Frontal cortex (tissue), 4 donors: ENCODE measurements at places on chromosomes 7 and 10.

DNA sequence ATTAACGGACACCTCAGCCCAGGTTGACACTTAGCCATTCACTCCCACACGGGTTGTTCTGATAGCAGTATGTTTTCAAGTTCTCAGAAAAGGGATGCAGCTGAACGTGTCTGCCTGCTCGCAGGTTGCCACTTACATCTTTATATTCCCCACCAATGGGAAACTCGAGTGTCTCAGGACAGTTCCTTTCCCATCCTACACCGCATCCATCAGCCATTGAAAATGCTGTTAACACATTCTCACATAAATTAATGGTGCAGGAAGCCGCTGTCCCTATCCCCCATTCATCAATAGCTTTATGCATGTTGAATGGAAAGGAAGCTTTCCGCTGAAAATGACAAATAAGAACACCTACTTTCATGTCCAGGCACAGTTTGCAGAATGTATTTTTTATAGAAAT lies 1.7 kb upstream of the FGFR2 start:
- DNase-seq, result no peak

DNA sequence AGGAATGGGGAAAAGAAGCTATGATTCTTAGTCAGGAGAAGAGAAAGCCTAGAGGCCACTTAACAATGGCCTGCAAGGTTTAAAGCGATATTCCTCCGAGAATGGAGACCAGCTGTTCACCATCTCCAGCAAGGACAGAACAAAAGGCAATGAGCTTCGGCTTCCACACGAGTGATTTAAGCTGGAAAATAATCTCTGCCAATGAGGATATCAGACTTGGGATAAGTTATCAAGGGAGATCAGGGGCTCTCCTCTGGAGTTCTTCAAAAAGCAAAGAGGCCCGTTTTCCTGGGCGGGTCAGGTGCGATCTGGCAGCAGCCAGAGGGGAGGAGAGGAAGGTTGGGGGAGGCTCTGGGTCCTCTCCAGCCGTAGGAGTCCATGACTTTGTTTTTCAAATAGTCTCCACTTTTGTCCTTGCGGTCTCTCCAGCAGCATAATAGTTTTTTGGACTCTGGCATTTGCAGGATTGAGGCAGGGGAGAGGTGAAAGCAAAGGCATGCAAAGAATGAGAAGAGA lies 211.3 kb downstream of the SKIDA1 start:
- no peak for DNase-seq

GRCh38 chr10:71059054-71059818 lies 153.1 kb upstream of the UNC5B start:
- DNase-seq, result no peak

DNA sequence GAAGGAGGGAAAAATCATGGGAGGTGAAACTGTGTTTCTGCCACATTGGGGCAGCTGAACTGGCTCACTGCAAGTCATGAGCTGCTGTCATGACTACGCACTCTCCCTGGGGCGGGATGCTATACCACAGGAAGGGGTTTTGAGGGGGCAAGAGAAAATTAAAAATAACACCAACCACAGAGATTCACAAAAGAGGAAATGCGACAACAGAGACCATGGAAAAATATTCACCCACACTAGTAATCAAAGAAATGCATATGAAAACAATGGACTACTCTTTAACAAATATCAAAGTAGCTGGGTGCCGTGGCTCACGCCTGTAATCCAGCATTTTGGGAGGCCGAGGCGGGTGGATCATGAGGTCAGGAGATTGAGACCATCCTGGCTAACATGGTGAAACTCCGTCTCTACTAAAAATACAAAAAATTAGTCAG lies 65.2 kb upstream of the TM9SF3 start:
- no peak for DNase-seq

- DNase-seq, result no peak
Measured at GRCh38 chr10:102656791-102657371, 12.6 kb downstream of the TRIM8 start.

DNA sequence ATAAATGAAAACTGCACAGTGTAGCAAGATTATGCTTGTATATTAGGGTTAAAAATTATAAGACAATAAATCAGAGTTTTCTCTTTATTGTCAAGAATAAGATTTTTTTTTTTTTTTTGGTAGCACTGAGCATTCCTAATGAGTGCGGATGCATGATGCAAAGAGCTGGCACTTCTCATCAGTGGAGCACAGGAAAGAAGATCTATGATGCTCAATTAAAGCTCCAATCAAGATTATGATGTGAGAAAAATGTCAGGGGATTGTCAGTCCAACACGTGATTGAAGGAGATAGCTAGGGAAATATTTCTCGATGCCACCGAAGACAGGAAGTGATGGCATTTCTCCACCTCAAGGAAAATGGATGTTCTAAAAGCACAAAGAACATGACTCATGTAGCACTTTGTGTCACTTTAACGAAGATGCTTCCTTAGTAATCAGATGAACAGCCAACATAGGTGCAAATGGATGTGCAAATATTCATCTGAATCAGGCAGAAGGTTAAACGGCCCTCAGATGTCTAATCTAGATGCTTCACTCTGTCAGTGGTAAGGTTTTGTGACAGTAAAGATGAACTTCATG lies 240.9 kb downstream of the THSD7A start:
- no peak for DNase-seq

GRCh38 chr10:127456122-127456521 lies 93.0 kb upstream of the NPS start:
- no peak for DNase-seq

GRCh38 chr10:22959292-22959691 lies 31.4 kb downstream of the ARMC3 start:
- DNase-seq, result no peak

DNA sequence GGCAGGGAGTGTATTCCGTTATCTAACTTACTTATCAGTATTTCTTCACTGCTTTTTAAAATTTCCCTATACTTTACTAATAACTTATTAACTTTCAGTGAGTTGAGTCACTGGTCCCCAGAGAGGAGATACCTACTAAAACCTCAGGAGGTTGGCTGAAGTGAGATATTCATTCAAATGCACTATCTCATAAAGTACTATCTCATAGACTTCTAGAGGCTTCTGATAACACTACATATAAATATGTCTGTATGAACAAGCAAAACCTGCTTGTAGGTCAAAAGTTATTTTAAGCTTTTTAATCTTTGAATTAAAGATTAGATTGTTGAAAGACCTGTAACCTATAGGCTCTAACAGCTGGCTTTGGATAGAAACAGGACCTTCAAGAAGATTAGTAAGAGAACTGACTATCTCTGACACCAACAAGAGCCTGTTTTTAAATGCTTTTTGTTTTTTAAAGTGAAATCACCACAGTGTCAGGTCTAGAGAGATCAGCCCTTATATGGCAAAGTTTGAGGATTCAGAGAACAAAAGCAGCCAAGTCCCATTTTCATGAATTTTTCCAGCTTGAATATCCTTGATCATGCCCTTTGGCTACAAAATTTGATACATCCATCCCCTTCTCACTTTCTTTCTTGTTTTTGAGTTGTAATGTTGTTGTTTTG lies 242.2 kb downstream of the ARL4A start:
- DNase-seq, result no peak

DNA sequence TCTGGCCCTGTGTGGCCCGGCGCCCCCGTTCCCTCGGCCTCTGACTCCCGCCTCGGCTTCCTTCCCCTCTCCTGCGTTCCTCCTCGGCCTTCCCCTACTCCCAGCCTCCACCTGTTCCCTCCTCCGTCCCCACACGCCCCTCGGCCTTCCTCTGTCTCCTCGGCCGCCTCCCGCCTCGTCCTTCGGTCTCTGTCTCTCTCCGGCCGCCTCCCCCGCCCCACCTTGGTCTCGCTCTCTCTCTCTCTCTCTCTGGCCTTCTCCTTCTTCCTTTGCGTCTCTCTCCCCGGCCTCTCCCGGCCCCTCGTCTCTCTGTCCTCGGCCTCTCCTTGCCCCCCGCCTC lies 588 bp downstream of the GET4 start:
- DNase-seq, result no peak

DNA sequence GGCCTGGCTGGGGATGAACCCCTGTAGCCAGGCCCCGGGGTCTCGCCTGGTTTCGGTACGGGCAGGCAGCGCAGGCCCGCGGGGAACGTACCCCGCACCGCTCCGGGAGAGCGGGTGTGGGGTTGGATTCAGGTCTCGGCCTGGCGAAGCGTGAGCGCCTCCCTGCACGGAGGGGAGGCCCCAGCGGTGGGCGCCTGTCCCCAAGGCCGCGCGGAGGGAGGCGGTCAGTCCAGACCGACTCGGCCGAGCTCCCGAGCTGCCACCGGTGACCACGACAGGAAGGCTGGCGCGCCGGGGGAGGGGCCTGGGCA lies 378 bp upstream of the INPP5F start:
- no peak for DNase-seq

DNA sequence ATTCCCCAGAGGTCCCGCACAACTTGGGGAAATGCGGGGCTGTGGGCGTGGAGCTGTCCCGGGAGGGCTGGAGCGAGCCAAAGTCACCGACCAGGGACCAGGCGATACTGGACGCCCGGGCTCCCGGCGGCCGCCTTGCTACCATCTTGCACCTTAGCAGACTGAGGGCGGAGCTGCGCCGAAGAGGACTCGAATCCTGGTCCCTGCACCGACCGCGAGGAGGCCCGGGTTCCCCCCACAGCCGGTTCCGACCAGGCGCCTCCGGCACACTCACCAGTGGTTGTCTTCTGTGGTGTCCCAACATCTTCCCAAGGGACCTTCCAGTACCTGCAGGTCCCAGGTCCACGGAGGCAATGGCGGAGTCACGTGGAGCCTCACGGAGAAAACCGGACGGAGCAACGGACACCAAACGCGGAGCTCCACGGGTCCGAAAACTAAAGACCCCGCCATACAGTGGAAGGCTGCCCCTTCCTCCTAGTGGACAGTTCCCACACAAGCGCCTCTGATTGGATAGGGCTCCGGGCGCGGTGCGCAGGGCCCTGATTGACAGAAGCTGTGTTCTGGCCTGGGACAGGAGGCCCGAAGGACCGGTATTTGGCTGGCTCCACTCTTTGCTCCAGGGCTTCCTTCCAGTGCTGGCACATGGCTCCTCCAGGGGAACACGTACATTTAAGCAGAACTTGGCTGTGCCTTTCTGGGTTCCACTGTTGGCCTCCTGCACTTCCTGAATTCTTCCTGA lies 124.6 kb upstream of the ZNF479 start:
- no peak for DNase-seq

GRCh38 chr7:99554939-99555338 lies 3.0 kb upstream of the FAM200A start:
- DNase-seq, result no peak

DNA sequence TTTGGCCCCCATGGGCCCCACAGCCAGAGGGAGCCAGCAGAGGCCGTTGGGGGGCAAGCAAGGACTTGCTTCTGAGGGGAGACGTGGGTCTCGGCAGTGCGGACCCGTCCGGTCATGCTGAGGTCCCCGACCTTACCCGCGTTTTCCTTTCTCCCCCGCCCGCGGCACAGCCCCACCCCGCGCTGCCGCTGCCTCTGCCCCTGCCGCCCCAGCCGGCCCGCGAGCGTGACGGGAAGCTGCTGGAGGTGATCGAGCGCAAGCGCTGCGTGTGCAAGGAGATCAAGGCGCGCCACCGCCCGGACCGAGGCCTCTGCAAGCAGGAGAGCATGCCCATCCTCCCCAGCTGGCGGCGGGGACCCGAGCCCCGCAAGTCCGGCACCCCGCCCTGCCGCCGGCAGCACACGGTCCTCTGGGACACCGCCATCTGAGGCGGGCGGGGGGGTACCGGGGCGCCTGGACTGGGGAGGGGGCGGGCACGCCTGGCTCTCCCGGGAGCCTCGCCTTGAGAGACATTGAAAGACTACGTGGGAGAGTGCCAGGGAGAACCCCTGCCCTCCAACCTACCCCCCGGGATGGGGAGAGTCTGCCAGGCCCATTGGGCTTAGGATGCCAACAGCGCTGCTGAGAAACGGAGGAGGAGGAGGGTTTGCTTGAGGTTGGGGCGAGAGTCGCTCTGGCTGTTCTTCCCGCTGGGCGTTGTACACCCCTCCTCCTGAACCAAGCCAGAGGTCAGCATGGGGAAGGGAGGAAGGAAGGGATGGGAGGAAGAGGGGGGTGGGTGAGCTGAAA lies 9.9 kb downstream of the NYAP1 start:
- DNase-seq, result peak; percentile 54

DNA sequence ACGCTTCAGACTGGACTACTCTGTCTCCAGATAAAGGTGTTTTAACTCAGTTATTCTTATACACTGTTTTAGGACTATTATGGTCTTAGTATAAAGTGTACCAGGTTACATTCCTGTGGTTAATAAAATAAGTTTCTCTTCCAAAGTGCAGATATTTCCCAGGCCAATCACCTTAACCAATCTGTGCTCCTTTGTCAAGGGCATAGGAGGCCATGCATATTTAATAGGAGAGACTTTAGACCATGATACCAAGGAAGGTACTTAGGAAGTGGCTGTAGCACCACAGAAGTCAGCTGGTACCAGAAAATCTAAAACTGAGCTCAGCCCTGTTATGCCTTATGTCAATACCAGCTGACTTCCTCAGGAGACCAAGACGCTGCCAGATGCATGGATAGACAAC lies 226.5 kb upstream of the TMEM72 start:
- no peak for DNase-seq

- DNase-seq, result no peak
Measured at GRCh38 chr7:155864991-155865690, 52.9 kb upstream of the SHH start.

- DNase-seq, result no peak
Measured at GRCh38 chr10:7092603-7093002, 318.2 kb downstream of the SFMBT2 start.

DNA sequence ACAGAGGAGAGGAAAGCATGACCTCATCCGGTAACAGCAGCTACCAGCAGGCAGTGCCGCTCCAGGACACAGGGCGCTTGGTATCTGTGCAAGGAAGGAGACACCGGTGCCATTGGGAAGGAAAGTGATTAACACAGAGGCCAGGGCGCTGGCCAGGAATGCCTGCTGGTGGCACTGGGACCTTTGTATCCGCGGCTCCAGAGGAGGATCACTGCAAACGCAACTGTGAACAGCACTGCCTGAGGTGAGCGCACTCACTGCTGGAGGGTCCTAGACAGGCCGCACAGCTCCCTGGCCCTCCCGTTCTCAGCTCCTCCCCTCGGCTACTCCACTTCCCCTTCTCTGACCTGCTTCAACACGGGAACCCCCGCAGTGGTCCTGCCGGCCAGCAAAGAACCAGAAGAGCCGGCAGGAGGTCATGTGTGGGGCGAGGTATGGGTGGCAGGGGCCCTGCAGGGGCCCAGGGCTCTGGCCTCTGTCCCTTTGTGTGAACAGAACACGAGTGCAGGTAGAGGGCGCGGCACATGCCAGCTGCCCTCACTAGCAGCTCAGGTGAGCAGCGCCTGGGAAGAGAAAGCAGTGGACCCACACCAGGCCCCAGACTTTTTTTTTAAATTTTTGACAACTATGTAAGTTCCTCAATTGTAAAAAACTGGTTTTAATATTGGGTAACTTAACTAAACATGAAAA lies 107.6 kb downstream of the VIPR2 start:
- no peak for DNase-seq

- DNase-seq, result no peak
Measured at GRCh38 chr10:55746002-55746401, 615.1 kb downstream of the ZWINT start.

- DNase-seq, result no peak
Measured at GRCh38 chr10:29689001-29689400, 54.2 kb upstream of the SVIL start.
